CD4-positive, alpha-beta T cell (primary cell): ENCODE measurements at places on chromosomes 7 and 10. TPM values are rescaled to one million over a fixed set of nuclear protein-coding genes. Genes with fewer than 3 reads are reported as not detected.

GRCh38 chr7:106813705-106814305 is 51.3 kb upstream of the PIK3CG start:
- H3K27me3 ChIP-seq, result no peaks in the 10 kb centered on the region
- no peaks in the 10 kb centered on the region for H3K36me3 ChIP-seq
- no peak overlapping the region for H3K27ac ChIP-seq

DNA sequence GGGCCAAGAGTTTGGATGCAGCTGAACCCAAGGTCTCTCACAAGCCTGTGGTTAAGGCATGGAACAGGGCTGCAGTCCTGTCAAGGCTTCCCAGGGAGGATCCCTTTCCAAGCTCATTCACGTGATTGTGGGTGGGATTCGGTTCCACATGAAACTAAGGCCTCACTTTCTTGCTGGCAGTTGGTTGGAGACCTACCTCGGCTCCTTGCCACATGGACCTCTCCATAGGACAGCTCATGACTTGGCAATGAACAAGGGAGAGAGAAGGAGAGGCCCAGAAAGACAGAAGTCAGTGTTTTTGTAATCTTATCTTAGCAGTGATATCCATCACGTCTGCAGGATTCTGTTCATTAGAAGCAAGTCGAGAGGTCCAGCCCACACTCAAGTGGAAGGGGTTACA is 583.8 kb downstream of the LRMDA start:
- H3K27ac ChIP-seq, result no peak overlapping the region
- H3K4me1 ChIP-seq, result no peaks in the 10 kb centered on the region
- no peak overlapping the region for H3K4me3 ChIP-seq
- H3K36me3 ChIP-seq, result no peaks in the 10 kb centered on the region

Gene GDF10
- 0.16 TPM for total RNA-seq

Gene CLDN3
- total RNA-seq, result not detected

DNA sequence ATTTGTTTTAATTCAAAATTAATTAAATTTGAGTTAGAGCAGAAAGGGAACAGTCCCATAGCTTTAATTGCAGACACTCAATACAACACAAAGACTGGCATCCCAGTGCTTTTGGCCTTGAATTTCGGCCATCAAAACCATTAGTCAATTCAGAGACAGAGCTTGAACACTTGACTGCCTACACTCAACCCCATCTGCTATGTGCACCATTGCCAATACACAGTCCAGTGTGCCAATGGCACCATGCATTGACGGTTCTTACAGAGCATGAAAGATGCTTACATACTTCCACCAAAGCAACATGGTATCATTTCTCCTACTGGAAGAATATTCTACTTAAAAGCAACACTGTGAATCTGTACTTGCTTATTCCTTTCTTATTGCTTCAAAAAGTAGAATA is 43.6 kb upstream of the LRRTM3 start:
- no peaks in the 10 kb centered on the region for H3K36me3 ChIP-seq
- H3K4me3 ChIP-seq, result no peak overlapping the region
- no peak overlapping the region for H3K27ac ChIP-seq
- no peaks in the 10 kb centered on the region for H3K27me3 ChIP-seq
- H3K4me1 ChIP-seq, result no peaks in the 10 kb centered on the region

GRCh38 chr7:50648076-50648475 is 82.9 kb upstream of the DDC start:
- no peaks in the 10 kb centered on the region for H3K36me3 ChIP-seq
- H3K27ac ChIP-seq, result no peak overlapping the region
- H3K27me3 ChIP-seq, result no peaks in the 10 kb centered on the region
- no peak overlapping the region for H3K4me3 ChIP-seq

DNA sequence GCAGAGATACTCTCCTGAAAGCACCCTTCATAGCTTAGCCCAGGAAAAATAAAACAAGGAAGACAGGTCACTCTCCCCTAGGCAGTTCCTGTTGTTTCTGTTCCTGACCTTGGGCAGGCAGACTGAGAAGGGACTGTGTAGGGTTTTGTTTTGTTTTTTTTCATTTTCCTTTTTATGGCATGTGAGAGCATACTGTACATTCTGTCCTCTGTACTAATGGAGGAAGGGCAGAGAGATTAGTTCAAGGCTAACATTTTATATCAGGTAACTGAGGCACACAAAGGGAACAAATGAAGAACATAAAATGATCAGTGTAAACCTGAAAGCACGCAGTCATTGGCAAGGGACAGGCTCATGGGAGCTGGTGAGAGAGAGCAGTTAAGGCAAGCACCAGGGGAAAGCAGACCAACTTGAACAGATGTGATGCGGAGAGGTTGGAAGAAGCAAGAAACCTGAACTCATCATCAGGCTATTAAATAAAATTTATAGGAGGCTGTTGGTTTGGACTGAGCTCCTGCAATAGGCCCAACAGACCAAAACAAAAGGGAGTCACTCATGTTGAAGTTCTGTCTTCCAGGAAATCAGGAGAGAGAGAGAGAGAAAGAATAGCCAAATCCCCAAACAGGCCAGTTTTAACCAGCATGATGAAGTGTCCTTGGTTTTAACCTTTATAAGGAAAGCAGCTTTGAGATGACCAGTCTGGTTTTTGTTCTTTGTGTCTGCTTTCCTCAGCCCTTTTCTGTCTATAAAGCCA is 34.1 kb upstream of the PDCD4 start:
- H3K4me1 ChIP-seq, result peaks cover 62% of the 10 kb centered on the region
- H3K36me3 ChIP-seq, result no peaks in the 10 kb centered on the region
- H3K27me3 ChIP-seq, result no peaks in the 10 kb centered on the region
- no peak overlapping the region for H3K4me3 ChIP-seq

DNA sequence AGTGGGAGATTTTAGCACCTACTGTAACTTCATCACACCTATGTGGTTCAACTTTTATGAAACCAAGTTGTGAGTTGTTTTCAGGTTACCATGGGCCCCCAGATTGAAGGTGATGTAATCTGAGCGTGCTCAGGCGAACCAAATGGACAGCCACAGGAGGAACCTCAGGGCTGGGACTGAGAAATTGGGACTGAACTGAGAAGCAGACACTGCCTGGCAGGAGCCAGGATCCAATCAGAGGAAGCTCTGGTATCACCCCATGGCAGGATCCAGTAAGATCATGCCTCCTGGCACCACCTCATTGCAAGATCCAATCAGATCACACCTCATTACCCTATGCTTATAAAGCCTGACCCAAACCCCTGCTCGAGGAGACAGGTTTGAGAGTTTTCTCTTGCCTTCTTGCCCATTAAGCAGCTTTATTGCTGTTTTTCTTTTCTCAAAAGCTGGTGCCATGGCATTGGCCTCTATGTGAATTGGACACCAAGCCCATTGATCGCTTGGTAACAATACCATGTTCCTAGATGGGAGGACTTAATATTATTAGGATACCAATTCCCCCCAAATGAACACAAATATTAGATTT is 43.2 kb upstream of the GDF10 start:
- peaks cover 74% of the 10 kb centered on the region for H3K4me1 ChIP-seq
- H3K27ac ChIP-seq, result peak overlapping the region; percentile 59
- DNase-seq, result no peak
- H3K4me3 ChIP-seq, result no peak overlapping the region
- no peaks in the 10 kb centered on the region for H3K36me3 ChIP-seq

Gene HOXA9
- total RNA-seq, result not detected

GRCh38 chr10:63057509-63057908 is 75.6 kb upstream of the NRBF2 start:
- no peaks in the 10 kb centered on the region for H3K36me3 ChIP-seq
- H3K27me3 ChIP-seq, result no peaks in the 10 kb centered on the region
- H3K4me3 ChIP-seq, result no peak overlapping the region
- no peak for DNase-seq
- no peak overlapping the region for H3K27ac ChIP-seq
- H3K4me1 ChIP-seq, result no peaks in the 10 kb centered on the region

Gene PTPRN2
- 0.34 TPM for total RNA-seq

DNA sequence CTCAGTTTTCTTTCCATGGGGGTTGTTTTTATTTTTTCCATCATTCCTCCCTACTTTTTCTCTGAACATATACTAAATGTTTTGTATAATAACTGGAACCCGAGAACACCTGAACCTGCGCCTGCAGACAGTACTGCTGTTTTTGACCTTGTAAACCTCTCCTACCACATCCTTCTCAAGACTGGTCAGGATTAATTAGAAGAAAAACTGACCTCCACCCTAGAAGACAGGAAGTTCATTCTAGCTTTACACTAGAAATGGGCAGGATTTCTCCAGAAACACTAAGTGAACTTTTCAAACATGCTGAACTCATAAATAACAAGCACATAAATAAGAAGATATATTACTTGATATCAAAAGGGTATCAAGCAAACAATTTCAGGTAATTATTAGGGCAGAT is 751 bp upstream of the HYCC1 start:
- no peaks in the 10 kb centered on the region for H3K36me3 ChIP-seq
- no peak overlapping the region for H3K27ac ChIP-seq
- H3K4me3 ChIP-seq, result no peak overlapping the region
- no peaks in the 10 kb centered on the region for H3K27me3 ChIP-seq
- DNase-seq, result no peak
- peaks cover 19% of the 10 kb centered on the region for H3K4me1 ChIP-seq

- H3K27me3 ChIP-seq, result no peaks in the 10 kb centered on the region
- peak overlapping the region; percentile 99 for H3K4me3 ChIP-seq
- peaks cover 12% of the 10 kb centered on the region for H3K36me3 ChIP-seq
- no peak for DNase-seq
- H3K4me1 ChIP-seq, result peaks cover 11% of the 10 kb centered on the region
Observed at GRCh38 chr10:121926671-121927317, 1.0 kb downstream of the ATE1 start.

DNA sequence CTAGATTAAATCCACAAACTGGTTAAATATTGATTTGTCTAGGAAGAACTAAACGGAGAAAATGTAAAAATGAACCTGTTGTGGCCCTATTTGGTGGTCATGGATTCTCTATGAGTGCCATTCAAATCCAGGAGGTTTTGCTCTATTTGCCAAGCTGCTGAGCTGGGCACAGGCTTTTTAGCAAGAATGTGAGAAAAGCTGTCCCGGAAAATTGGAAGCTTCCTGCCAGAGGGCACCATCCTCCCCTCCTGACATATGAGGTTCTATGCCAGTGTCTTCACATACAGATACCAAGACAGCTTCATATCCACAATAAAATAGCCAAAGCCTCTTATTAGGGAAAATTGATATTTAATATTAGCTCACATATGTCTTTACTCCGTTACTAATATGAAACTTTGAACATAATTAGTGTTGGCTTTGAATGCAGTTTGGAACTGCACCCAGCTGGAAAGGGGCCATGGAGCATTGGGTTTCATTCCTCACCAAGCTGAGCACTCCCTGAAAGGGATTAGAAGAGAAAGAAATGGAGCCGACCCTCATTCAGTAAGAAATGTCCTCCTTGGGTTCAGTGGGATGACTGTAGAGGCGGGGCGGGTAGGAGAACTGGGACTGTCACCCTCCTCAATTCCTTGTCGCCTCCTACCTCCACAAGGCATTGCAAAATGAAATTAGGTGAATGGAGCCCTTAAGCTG is 47.8 kb downstream of the NRCAM start:
- H3K4me3 ChIP-seq, result no peak overlapping the region
- no peak for DNase-seq
- H3K4me1 ChIP-seq, result no peaks in the 10 kb centered on the region
- H3K27ac ChIP-seq, result no peak overlapping the region

GRCh38 chr10:27099448-27099847 is 846 bp downstream of the ANKRD26 start:
- H3K36me3 ChIP-seq, result no peaks in the 10 kb centered on the region
- H3K4me3 ChIP-seq, result peak overlapping the region; percentile 71
- H3K4me1 ChIP-seq, result peaks cover 24% of the 10 kb centered on the region
- no peak overlapping the region for H3K27ac ChIP-seq

DNA sequence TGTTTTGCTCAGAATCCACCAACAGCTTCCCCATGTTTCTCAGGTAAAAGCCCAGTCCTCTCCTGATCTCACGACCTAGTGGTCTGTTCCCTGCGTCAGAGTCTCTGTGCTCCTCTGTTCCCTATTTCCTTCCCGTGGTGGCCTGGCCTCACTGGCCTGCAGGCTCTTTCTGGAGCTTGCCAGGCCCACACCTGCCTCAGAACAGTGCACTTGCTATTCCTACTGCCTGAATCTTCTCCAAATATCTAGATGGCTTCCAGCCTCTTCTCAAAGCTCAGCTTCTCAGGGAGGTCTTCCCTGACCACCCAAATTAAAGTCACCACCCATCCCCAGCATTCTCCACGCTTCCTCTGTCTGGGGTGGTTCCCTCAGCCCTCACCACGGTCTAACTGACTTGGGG is 165.3 kb downstream of the USP6NL start:
- H3K27ac ChIP-seq, result no peak overlapping the region
- no peak for DNase-seq
- H3K4me1 ChIP-seq, result peaks cover 6% of the 10 kb centered on the region

DNA sequence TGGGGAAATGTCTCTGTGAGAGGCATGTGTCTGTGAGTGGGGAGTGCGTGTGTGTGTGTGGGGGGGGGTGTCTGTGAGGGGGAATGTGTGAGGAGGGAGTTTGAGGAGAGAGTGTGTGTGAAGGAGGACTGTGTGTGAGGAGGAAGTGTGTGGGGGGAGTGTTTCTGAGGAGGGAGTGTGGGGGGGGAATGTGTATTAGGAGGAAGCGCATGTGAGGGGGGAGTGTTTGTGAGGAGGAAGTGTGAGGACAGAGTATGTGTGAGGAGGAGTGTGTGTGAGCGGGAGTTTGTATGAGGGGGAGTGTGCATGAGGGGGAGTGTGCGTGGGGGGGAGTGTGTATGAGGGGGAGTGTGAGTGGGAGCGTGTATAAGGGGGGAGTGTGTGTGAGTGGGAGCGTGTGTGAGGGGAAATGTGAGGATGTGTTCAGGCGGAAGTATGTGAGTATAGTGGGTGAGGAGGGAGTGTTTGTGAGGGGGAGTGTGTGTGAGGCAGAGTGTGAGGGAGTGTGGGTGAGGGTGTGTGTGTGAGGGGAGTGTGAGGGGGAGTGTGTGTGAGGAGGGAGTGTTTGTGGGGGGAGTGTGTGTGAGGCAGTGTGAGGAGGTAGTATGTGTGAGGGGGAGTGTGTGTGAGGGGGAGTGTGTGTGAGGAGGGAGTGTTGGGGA is 21.8 kb upstream of the PTPRN2 start:
- H3K4me1 ChIP-seq, result no peaks in the 10 kb centered on the region
- no peaks in the 10 kb centered on the region for H3K36me3 ChIP-seq
- H3K4me3 ChIP-seq, result no peak overlapping the region
- DNase-seq, result no peak
- no peak overlapping the region for H3K27ac ChIP-seq

Gene POLR2J2
- 81.3 TPM for total RNA-seq

Gene LBX1
- total RNA-seq, result not detected

Gene FOXP2
- total RNA-seq, result not detected

Gene CRPPA
- total RNA-seq, result 1.1 TPM

Gene BTBD16
- total RNA-seq, result not detected

- H3K4me3 ChIP-seq, result no peak overlapping the region
- DNase-seq, result no peak
- no peaks in the 10 kb centered on the region for H3K27me3 ChIP-seq
- no peaks in the 10 kb centered on the region for H3K36me3 ChIP-seq
- no peaks in the 10 kb centered on the region for H3K4me1 ChIP-seq
Observed at GRCh38 chr10:120279196-120279595, 177.8 kb upstream of the PLPP4 start.

DNA sequence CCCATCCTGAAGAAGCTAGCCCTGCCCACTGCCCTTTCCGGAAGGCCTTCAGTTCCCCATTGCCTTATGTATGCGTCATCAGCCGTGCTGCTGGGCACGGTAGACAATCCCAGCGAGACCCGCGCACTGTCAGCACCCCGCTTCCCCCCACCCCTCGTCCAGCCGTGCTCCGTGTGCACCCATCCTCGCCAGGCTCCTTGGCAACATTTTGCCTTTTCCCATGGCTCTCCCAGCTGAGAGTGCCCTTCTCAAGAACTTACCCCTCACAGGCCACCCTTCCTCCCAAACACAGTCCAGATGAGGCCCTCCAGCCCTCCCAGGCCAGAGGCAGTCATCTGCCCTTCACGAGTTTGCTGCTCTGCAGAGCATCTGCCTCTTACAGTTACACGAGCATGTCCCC is 633.8 kb upstream of the FOXK1 start:
- no peak overlapping the region for H3K27ac ChIP-seq
- no peaks in the 10 kb centered on the region for H3K27me3 ChIP-seq
- no peaks in the 10 kb centered on the region for H3K4me1 ChIP-seq
- no peaks in the 10 kb centered on the region for H3K36me3 ChIP-seq
- no peak for DNase-seq
- no peak overlapping the region for H3K4me3 ChIP-seq

Gene TUBAL3
- not detected for total RNA-seq
